ENCODE measurements at places on chromosomes 11 and 22.

DNA sequence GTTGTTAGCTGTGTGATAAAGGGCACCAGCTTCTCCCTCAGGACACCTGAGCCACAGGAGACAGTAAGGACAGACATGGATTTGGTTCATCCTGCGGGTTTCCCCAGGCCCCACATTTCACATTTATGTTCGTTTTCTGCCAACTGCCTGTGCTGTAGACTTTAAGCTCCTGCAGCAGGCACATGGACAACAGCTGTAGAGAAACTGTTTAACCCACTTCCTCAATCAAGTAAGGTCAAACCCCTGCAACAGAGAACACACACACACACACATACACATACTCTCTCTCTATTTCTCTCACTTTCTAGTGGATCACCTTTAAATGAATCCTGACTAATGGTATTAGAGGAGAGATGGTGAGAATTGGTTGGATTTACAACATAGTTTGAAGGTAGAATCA, 90.7 kb downstream of the C11orf87 start:
- DNase-seq = no peak

- DNase-seq = no peak
Observed at GRCh38 chr11:35590412-35590811, 27.8 kb upstream of the FJX1 start.

GRCh38 chr11:70716986-70717775, 318.9 kb downstream of the CTTN start:
- no peak for DNase-seq

DNA sequence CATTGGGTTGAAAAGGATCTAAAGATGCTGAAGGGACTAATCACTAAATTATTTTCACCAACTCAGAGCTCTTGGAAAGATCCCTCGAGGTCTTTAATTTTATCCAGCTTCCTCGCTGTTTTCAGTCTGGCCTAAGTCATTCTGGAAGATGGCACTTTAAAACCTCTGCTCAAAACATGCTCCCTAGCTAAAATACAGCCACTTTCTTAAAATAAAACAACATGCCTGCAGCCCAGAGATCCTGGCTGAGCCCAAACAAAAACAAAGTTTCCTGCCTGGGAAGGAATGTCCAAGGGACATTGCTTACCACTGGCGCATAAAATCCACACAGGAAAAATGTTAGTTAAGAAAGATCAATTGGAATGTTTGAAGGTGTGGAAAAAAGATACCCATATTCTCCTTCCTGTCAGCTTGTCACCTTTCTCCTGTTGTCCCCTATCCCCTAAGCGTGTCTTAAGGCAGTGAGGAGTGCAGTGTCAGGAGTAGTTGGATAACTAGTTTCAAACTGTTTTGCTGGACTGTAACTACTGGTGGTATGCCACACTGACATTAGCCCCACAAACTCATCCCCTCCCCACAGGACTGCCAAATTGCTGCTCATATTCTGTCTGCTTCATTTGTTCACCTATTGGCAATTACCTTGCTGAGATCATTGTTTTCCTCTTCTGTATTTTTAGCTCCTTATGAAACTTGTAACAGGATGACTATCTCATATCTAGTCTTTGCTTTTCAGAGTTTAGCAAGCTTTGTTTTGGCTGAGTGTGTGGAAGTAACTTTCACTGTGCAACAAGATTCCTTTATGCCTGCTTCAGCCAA, 108.3 kb upstream of the SESN3 start:
- DNase-seq = no peak
